ENCODE measurements at places on chromosomes 3 and 15. TPM values are rescaled to one million over a fixed set of nuclear protein-coding genes. Genes with fewer than 3 reads are reported as not detected.

DNA sequence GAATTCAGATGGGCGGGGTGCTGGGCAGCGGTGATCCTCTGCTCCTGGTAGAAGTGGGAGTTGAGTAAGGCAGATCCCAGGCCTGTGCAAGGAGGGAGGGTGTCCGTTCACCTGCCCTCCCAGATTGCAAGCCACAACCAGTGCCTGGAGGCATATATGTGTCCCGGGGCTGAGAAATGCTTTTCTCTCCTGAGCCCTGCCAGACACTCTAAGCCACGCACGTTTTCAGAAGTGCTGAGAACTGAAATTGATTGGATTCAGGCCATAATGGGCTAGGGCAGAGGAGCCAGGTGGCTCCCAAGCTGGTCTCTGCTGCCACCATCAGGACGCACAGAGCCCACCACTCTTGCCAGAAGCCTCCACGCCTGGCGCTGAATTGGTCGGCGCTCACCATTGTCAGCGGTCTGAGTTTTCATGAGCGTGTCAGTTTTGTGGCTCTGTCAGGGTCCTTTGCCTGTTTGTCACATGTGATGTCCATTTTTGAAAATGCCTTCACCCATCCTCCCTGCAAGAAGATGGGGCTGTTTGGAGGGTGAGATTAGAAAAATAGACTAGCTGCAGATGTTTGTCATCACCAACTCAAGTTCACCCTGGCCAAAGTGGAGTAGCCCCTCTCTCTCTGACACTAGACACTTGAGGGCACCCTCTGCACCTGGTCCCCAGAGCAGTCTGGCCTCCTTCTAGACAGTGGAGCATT is 15.4 kb upstream of the BFSP2 start:
- DNase-seq, result peak; percentile 72

- no peak for DNase-seq
These were observed 53.7 kb upstream of the ZNF280D start for GRCh38 chr15:56786966-56787365.

GRCh38 chr3:11690863-11691766 is 47.4 kb upstream of the VGLL4 start:
- no peak for DNase-seq

- peak; percentile 35 for DNase-seq
These were observed 115.2 kb upstream of the TSC22D2 start for GRCh38 chr3:150292891-150293290.

GRCh38 chr15:92100301-92100700 is 246.8 kb downstream of the SLCO3A1 start:
- DNase-seq, result no peak

DNA sequence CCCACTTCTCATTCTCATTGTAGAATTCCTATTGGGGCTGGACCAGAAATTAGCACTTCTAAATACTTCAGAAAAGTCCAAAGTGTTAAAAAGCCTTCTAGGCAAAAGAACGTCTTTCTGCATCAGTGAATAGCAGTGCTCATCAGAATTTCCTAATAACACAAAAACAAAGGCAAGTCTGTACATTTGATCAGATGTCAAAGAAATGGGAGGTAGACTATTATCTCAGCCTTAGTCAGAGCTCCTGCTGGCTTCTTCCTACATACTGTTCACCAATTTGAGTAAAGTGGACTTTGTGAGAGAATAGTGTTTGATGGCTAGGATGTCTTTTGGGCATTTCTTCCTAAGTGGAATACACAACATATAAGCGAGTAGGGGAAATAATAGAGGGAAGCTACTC is 48.7 kb downstream of the FOXB1 start:
- DNase-seq, result no peak

DNA sequence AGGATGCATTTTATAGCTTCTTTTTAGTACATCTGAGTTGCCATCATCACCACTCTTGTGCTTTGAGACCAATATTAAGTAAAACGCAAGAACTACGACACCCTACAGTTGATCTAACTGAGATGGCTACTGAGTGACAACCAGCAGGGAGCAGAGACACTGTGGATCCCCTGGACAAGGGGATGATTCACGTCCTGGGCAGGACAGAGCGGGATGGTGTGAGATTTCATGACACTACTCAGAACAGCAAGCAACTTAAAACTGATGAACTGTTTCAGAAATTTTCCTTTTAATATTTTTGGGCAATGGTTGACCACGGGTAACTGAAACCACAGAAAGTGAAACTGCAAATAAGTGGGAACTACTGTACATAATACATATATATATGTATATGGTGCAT is 299.2 kb downstream of the ADAMTS17 start:
- DNase-seq, result peak; percentile 43

- no peak for DNase-seq
These were observed 152.4 kb upstream of the LRRFIP2 start for GRCh38 chr3:37326801-37327200.

The NEK10 gene
- 0.29 TPM for total RNA-seq

DNA sequence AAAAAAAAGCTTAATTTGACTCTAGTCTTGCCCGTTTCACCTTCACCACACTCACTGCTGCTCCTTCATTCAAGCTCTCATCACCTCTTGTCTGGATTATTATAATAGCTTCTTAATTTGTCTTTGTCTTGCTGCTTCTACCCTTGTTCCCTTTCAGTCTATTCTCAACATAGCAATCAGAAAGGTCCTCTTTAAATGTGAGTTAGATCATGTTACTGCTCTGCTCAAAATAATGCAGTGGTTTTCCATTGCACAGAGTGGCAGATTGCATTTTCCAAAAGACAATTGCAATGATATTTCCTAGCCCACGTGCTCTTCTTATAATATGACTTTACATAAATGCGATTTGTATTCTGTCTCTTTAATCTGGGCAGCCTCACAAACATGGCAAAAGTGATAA is 174.6 kb downstream of the ALDH1A2 start:
- DNase-seq, result no peak

Measured in Daoy (cell line).